ENCODE measurements at places on chromosomes 2 and 18. TPM values are rescaled to one million over a fixed set of nuclear protein-coding genes. Genes with fewer than 3 reads are reported as not detected.

DNA sequence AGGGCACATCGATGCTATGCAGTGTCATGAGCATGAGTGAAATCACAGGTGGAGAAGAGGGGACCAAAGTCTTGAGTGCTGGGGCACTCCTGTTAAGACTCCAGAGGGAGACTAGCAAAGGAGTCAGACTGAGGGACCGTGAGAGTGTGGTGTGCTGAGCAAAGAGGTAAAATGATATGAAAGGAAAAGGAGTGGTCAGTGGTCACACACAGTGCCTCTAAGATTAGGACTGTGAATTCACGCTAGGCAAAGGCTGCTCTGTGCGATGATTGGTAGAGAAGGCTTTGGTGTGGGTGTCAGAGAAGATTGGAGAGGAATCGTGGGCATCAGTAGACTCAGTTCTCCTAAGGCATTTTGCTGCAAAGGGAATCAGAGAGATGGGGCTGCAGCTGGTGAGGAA, 12.8 kb downstream of the SOCS6 start:
- no peak for DNase-seq

- no peak for DNase-seq
Measured at GRCh38 chr18:24543795-24544498, 83.5 kb downstream of the HRH4 start.

DNA sequence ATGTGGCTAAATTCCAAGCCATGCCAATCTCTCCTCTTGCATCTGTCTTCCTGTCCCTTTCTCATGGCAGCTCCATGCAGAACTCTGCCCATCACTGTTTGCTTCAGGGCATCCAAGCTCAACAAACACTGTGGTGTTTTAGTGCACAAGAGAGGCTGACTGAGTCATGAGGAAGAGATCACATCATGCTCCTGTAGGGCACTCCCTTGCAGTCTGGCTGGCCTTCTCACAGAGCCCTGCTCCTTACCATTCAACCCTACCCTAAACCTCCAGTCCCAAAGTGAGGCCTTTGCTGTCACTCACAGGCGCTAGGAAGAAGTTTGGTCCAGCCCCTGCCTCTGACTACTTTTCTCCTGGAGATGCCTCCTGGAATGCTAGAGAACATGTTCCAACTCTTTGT, 194.0 kb downstream of the LRATD1 start:
- DNase-seq, result no peak

DNA sequence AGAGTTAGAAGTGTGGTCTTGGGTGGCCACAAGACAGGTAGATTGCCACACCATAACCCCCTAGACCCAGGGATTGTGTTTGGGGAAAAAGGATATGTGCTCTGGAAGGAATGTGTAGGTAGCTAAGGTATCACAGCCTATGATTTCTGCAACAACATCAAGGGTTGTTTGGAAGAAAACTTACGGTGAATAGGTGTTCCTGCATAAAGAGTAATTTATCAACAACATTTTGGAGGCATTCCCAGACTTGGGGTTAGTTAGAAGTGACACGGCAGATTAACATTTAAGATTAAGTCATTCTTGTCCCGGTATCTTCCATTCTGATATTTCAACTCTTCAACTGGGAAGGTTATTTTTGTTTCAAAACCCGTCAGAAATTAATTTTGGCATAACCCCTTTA, 65.5 kb downstream of the SPP2 start:
- DNase-seq, result no peak

DNA sequence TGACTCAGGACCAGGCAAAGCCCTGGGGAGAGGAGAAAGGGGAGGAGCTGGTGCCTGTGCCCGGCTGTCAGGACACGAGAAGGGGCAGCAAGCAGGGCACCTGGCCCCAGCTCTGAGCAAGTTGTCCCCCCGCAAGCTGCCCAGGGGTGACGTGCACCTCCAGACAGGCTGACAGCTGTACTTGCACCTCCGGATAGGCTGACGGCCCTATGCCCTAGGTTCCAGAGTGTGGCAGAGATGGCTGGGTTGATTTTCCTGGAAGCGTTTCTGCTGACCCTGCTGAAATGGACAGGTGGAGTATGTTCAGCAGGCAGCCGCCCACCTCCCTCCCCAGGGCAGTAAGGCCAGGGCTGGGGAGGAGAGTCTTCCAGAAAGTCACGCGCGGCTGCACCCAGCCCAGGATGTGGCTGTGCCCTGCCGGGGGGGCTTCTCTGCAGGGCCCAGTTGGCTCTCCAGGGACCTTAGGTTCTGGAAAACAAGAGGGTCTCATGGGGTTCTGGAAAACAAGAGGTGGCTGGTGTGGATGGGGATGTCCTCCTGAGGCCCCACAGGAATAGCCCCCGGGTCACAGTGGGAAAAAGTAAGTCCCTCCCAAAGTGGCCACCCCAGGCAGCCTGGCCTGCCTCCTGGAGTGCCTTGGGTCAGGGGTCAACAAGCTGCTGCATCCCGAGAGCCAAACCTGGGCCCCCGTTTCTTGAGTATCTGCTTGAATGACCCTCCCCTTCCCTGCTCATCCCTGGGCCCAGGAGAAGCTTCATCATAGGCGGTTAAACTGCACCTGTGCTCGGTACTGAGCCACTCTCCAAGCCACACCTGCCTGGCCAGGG, 71.4 kb upstream of the OTOS start:
- no peak for DNase-seq

GRCh38 chr18:25950321-25950720, 140.1 kb downstream of the SS18 start:
- DNase-seq, result no peak

GRCh38 chr2:239169311-239170048, 231.3 kb downstream of the HDAC4 start:
- DNase-seq, result no peak

- no peak for DNase-seq
Measured at GRCh38 chr18:42915299-42915698, 200.2 kb downstream of the RIT2 start.

- DNase-seq, result no peak
Measured at GRCh38 chr2:206213514-206213845, 53.8 kb downstream of the EEF1B2 start.

- DNase-seq, result no peak
Measured at GRCh38 chr2:100620481-100620880, 57.7 kb downstream of the PDCL3 start.

GRCh38 chr18:24208270-24209035, 69.6 kb downstream of the CABYR start:
- no peak for DNase-seq

DNA sequence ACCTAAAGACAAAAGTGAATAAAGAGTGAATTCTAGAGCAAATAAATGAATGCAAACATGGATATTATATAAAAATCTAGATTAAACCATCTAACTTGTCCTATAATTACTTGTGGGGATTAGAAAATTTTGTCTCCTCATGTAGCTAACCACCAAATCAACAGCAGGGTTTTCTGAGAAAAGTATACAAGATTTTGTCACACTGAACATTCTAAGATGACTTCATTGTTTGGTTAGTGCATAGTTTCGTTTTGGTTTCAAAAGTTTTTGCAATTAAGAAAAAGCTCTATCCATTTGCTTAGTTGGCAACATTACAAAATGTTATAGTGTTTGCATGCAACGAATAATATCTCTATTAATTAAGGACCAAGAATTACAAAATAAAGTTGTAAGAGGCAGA, 125.0 kb downstream of the LRP2 start:
- DNase-seq, result no peak

GRCh38 chr2:195694553-195694952, 37.5 kb downstream of the SLC39A10 start:
- peak; percentile 48 for DNase-seq

Gene ALPG
- total RNA-seq, result not detected

Gene EHD3
- 11.4 TPM for total RNA-seq

Gene MYCN
- 0.40 TPM for total RNA-seq

All from right cardiac atrium (tissue), 5 donors.